Stimulated activated CD4-positive, alpha-beta T cell treated with anti-CD3 and anti-CD28 coated beads, Interleukin-15, amount 100 ng/mL, for 24 hours (primary cell): ENCODE measurements at places on chromosomes 6 and 20.
A peak's percentile ranks its signal among the peaks of the same experiment; 100 is the strongest.

DNA sequence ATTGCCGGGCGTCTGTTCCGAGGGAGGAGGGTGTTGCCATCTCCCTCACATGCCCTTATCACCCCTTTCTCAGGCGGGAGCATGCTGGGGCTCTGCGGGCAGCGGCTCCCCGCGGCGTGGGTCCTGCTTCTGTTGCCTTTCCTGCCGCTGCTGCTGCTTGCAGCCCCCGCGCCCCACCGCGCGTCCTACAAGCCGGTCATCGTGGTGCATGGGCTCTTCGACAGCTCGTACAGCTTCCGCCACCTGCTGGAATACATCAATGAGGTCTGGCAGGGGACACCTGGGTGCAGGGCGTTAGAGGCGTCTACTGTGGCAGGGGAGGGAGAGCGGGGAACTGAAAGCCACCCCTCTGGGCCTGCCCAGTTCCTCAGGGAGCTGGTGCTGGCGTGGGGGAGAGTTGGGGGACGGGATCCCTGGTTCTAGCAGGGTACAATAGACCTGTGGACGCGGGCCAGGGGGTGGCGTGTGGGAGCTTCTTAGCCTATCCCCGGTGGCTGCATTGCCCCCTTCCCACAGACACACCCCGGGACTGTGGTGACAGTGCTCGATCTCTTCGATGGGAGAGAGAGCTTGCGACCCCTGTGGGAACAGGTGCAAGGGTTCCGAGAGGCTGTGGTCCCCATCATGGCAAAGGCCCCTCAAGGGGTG is 697 bp downstream of the PPT2 start:
- peak; percentile 74 for DNase-seq

DNA sequence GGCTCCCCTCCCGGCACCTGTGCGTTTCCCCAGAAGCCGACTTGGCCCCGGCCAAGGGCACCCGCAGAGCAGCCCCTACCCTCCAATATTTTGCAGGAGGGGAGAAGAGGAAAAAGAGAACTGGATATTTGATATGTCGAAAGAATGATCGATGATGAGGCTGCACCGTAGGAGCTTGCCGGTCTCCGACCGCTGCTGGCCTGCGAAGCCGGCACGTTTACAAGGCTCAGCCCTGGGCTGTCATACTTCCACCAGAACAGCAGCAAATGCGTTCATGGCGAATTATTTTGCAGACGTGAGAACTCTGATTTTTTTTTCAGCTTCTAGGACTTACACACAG is 296.7 kb downstream of the TFAP2C start:
- no peak for DNase-seq

DNA sequence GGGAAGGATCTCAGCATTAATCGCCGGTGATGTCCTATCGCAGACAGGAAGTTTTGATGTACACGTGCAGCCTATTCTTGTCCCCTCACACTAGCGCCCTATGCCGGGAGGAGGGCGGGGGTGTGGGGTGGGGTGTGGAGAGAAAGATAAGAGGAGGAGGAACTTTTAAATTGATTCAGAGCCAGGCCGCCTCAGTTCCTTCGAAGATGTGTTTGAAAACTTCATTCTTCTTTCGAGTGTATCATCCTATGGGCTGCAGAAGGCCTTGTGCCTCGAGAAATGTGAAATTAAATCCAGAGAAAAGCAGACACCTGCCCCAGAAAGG is 2.5 kb upstream of the POU3F2 start:
- DNase-seq: no peak

- DNase-seq: no peak
Observed at GRCh38 chr20:3846378-3846739, 275 bp upstream of the MAVS start.
